Activated T-cell treated with anti-CD3 and anti-CD28 coated beads, Interleukin-2, amount 50 U/mL, for 1 hour (primary cell): ENCODE measurements at places on chromosomes 7 and 10.

DNA sequence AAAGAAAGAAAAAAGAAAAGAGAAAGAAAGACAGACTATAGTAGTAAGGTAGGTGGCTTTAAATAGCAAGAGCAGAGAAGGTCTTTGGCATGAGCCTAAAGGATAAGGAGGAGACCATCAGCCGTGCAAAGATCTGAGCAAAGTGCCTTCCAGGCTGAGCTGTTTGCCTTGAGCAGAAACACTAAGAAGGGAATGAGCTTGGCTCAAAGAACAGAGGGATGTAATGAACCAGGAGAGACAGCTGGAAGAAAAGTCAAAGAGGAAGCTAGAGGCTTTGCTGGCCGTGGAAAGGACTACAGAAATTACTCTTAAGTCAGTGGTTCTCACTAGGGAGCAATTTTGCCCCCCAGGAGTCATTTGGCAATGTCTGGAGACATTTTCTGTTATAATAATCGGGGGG lies 228.6 kb downstream of the FGFR2 start:
- no peak for DNase-seq

DNA sequence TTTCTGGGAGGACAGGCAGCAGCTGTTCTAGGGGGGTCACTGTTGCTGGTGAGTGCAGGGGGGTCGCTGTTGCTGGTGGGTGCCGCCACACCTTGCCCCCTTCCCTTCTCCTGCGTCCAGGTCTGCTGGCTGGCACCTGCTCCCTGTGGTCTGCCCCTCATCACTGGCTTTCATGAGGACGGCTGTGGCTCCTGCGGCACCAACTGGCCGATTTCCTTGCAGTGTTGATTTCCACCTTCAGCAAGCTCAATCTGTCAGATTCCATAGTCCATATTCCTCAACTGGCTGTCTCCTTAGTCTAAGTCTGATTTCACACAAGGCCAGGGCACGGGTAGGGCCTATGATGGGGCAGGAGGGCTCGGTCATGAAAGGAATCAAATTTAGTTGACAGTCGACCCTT lies 23.4 kb upstream of the GRB10 start:
- no peak for DNase-seq

DNA sequence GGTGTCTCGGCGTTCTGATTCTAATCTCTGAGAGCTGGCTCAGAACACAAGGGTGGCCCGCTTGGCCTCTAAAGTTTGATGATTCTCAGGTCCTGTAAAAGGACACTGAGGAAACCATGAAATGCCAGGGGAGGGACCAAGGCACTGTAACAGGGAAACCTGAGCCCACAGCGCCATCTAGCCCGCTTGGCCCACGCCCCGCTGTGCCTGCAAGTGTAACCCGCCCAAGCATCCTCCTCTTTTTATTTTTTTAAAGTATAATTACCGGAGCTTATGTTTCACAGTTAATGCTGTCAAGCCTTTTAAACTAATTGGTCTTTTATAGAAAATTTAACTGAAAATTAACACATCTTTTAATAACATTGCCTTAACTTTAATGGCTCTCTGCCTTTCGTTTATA lies 734.7 kb downstream of the KCNMA1 start:
- DNase-seq, result no peak

DNA sequence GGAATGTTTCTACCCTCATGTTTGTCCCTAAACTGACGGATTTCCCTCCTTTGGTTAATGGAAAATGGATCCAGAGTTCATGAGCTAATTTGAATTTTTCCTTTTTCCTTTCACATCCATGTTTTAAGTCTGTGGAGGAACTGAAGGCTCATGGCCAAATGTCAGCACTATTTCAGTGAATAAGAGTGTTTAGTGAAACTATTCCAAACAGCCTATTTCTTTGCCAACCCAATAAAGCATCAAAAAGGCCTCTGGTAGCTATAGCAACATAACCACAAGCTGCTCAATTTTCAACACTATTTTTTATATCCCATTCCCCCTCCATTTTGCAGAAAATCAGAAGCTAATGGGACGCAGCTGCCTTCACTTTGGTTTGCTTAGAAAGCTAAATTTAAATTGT lies 1454.1 kb downstream of the GATA3 start:
- no peak for DNase-seq

GRCh38 chr10:125060826-125061556 lies 99.4 kb downstream of the CTBP2 start:
- DNase-seq, result no peak

DNA sequence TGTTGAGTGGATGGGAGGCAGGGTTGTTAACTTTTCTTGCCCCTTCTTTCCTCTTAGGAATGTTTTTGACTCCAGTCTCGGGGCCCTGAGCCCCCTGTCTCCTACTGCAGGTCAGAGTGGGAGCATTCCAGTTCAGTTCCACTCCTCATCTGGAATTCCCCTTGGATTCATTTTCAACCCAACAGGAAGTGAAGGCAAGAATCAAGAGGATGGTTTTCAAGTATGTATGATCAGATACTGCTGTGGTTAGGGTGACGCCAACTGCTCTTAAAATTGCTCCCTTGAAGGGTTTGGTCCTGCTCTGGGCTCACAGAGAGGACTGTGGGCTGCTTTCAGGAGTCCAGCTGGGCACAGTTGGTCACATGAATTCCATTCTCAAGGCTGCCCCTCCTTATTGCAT lies 22.0 kb downstream of the VWA2 start:
- DNase-seq, result no peak

GRCh38 chr10:209357-209756 lies 74.1 kb downstream of the ZMYND11 start:
- DNase-seq, result no peak

DNA sequence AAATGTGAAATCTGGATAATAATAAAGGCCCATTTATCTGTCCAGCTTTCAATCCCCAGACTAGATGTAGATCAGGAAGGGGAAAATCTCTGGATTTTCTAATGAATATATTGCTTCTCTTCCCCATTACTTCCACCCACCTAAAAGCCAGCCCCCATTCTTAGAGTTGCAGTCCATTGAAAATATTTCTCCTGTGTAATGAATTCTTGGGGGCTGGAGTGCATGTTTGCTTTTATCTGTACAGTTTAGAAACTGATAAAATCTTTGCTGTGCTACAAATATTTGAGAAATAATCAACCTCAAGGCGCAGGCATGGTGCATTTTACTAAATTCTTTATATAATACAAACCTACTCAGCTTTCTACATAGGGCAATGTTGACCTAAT lies 180.8 kb downstream of the ARID5B start:
- DNase-seq, result no peak

DNA sequence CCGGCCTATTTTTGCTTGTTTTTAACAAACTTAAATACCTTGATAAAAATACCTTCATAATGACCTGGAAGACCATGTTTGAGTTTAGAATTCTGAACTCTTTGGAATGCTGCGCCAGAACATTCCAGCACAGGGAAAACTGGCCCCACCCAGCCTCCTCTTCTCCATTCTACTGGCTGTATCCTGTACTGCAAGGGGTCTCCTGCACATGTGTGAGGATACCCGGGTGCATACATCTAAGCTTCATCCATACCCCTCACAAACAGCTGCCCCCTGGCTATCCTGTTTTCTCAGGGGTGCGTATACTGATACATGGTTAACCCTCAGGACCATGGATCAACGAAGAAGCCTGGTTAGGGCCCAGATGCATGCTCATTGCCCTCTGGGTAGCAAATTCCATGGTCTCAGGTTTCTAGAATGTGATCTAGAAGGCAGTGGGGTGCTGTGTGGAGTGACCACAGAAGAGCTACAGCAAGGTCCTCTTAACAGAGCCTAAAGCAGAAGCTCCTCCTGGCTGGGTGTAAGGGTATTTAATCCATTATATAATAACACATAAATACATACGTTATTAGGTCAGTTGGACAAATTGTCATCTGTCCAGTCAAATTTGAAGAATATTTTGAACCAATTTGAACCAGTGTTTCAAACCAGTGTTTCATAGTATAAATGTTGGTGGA lies 26.1 kb downstream of the HACD1 start:
- no peak for DNase-seq

- no peak for DNase-seq
Measured at GRCh38 chr10:97659589-97659988, 19.1 kb downstream of the PI4K2A start.

- no peak for DNase-seq
Measured at GRCh38 chr10:93379731-93380575, 102.2 kb downstream of the MYOF start.

DNA sequence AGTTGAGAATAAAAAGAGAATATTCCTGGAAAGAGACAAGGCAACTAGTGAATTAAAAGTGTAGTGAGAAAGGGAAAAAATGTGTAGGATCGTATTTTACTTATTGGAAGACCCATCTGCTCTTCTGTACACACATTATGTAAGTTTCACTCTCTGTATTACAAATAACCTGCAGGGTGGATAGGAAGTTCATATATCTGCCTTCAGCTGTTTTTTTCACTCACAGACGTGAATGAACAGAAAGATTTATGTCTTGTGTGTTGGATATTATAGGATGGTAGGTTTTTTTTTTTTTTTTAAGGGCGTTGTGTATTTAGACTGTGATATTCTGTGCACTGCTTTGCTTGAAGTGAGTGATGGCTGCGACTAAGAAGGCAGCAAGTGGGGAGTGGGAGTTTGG lies 266.5 kb downstream of the AUTS2 start:
- DNase-seq, result no peak

GRCh38 chr10:119279441-119279840 lies 72.1 kb downstream of the GRK5 start:
- no peak for DNase-seq

- DNase-seq, result no peak
Measured at GRCh38 chr10:97095701-97096260, 90.0 kb downstream of the SLIT1 start.

DNA sequence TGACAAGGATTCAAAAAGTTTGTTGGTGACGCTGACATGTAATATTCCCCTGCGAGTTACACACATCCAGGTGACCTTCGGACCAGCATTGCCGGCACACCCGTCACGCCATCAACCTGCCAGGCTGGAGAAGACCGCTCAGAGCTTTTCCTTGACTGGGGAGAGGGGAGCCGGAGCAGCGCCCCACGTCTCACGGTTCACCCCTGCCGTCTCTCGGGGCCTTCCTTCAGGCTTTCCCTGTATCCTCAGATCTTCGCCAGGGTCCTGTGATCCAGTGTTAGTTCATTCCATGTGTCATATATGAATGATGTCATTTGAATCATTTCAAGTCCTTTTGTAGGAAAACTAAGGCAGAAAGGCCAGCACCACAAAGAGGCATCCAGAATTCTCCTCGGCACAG lies 127.8 kb downstream of the MGMT start:
- DNase-seq, result no peak
